ENCODE measurements at places on chromosomes 11 and 22. TPM values are rescaled to one million over a fixed set of nuclear protein-coding genes. Genes with fewer than 3 reads are reported as not detected.

DNA sequence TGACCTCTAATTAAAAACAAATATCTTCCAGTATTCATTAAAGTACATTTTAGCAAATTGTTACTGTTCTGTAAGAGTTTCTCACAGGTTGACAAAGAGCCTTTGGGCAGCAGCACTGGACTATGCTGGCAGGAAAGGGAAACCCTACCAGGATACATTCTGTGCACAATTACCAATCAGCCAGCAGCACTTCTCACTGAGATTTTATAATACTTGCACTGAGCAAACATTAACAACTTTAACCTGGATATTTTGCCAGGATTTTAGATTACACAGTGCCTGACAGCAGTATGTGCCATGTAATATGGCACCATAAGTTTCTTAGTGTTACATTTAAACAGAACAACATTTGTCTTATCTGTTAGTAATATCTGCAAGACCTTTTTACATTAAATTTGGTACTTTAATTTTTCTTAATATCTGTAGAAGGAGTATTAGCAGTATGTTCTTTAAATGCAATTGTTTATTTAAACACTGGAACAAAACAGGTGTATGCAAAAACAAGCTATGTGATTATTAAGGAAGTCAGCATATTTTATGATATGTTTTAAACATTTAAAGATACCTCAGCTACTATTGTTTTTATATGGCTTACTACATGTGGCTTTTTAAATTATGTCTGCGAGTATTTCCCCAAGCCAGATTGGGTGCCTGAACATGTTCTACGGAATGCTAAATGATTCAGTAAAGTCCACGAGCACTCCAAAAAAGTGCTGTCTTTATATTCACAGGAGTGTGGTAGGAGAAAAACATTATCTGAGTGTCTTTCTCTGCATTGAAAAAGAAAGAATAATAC lies 699.0 kb upstream of the LUZP2 start:
- no peak overlapping the region for H3K4me3 ChIP-seq
- H3K27me3 ChIP-seq = no peaks in the 10 kb centered on the region
- H3K27ac ChIP-seq = no peak overlapping the region

DNA sequence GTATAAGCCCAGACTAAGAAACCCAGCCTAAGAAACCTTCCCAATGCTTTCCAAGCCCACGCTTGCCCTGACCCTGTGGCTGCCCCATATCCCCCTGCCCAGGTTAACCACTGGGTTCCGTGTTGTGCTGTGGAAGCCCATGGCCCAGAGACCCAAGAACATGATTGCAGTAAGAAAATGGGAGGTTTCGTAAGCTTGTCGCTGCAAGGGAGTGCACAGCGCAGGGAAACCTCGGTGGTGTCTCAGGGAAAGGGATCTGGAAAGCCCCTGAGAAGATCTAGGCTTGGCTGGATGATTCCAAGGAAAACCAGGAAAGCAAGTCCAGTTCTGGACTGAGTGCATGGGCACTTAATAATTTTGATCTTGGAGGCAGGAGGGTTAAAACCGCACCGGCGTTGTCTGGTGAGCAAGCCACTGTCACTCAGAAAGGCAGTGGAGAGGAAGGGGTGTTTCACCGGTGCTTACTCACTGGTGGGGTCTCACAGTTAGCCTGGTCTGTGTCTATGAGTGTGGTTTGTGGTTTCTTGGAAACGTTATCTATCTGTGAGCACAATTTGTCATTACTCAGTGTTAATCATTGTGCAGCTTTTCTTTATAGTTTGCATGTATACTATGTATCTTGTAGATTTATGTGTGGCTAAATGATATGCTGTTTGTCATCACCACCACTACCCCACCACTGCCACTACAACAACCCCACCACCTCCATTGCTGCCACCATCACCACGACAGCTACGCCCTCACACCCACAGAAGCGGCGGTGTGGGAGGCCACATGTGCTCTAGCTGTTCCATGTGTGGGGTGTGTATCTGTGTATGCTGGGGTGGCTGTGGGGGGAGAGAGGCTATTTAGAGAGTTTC lies 53.3 kb upstream of the PRDM11 start:
- DNase-seq = no peak
- no peaks in the 10 kb centered on the region for H3K36me3 ChIP-seq
- H3K4me3 ChIP-seq = no peak overlapping the region
- no peaks in the 10 kb centered on the region for H3K27me3 ChIP-seq

DNA sequence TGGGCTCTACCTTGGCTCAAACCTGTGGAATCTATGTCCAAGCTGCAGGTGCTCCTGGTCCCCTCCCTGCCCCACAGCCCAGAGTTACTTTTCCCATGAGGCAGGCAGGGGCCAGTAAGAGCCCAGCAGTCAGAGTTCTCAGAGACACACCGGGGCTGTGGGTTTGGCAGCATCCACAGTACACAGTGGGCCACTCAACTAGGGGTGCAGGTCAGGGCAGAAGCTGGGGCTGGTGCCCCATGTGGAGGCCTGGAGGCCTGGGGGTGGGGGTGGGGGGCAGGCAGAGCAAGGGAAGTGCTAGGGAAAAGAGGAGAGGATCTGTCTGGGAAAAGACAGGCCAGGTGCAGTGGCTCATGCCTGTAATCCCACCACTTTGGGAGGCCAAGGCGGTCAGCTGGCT lies 2.5 kb downstream of the UPK2 start:
- H3K27ac ChIP-seq = no peak overlapping the region
- no peaks in the 10 kb centered on the region for H3K4me1 ChIP-seq
- DNase-seq = no peak
- H3K4me3 ChIP-seq = no peak overlapping the region
- no peaks in the 10 kb centered on the region for H3K27me3 ChIP-seq

- H3K27ac ChIP-seq = no peak overlapping the region
- peaks cover 12% of the 10 kb centered on the region for H3K36me3 ChIP-seq
- DNase-seq = no peak
- H3K27me3 ChIP-seq = no peaks in the 10 kb centered on the region
- H3K4me3 ChIP-seq = no peak overlapping the region
- no peaks in the 10 kb centered on the region for H3K4me1 ChIP-seq
Measured at GRCh38 chr11:86013713-86014112, 55.2 kb downstream of the PICALM start.

DNA sequence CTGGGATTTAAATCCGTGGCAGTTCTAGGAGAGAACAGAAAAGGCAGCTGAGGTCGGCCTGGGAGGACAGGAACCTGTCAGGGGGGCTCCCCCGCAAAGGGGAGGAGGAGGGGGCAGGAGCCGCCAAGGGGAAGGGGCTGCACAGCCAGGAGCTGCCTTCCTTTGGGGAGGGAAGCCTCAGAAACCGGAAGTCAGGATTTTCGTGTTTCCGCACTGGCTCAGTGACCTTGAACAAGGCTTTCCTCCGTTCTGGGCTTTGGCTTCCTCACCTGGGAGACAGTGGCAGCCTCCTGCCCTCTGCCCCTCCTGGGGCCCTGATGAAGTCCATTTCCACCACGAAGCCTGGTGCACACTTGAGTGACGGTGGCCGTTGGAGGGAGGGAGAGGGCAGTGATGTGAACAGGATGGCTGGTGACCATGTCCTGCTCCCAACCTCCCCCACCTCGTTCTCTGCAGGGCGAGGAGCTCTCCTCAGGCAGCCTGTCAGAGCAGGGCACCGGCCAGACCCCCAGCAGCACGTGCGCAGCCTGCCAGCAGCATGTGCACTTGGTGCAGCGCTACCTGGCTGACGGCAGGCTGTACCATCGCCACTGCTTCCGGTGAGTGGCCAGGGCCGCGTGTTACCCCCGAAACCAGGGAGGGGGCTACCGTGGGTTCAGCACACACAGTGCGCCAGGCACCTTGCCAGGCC lies 12.6 kb downstream of the MICALL1 start:
- no peak overlapping the region for H3K27ac ChIP-seq
- no peak overlapping the region for H3K4me3 ChIP-seq
- no peaks in the 10 kb centered on the region for H3K36me3 ChIP-seq
- H3K4me1 ChIP-seq = peaks cover 9% of the 10 kb centered on the region

DNA sequence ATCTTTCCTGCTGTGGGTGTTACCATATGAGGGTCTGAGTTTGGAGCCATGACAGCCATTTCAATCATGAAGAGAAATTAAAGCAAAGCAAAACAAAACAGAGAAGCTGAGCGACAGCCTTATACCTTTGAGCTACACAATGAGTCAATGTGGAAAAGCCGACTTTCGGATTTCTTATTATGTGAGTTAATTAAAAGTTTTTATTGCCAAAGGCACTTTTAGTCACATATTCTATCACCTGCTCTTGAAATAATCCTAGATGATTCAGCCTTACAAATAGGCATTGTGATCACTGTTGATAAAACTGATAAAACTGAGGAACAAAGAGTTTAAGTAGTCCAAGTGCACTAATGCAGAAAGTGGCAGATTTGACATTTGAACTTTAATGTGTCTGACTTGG lies 381.9 kb upstream of the TENM4 start:
- no peaks in the 10 kb centered on the region for H3K27me3 ChIP-seq
- no peak overlapping the region for H3K27ac ChIP-seq
- no peak for DNase-seq
- no peaks in the 10 kb centered on the region for H3K4me1 ChIP-seq

Gene CSF2RB
- 2.9 TPM for total RNA-seq

Gene SLC43A1
- total RNA-seq = 87.7 TPM

Measured in body of pancreas (tissue), 4 donors.